Left lung (tissue), 14 donors: ENCODE measurements at places on chromosomes 6 and 20. TPM values are rescaled to one million over a fixed set of nuclear protein-coding genes. Genes with fewer than 3 reads are reported as not detected.

DNA sequence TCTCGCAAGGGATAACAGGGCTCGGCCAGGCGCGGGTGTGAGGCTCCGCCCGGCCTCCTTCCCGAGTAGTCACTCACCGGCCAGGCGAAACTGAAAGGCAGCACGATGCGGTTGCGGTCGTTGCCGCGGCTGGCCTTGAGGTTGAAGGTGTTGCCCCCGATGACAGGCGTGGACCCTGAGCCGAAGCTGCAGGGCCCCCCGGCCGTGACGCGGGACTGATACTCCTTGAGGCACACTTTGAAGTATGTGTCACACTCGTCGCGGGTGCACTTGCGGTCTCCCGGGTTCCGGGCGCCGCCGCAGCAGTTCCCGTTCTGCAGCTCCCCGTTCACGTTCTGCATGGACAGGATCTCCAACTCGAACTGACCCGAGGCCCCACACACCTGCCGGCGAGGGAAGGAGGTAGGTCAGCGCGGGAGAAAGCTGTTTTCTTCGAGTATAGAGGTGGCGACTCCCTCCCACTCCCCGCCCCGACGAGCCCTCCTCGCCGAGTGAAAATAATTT lies 1.1 kb downstream of the JAG1 start:
- H3K4me1 ChIP-seq = peaks cover 9% of the 10 kb centered on the region
- DNase-seq = peak; percentile 43
- H3K4me3 ChIP-seq = peak overlapping the region; percentile 82
- no peaks in the 10 kb centered on the region for H3K27me3 ChIP-seq
- peak overlapping the region; percentile 99 for H3K27ac ChIP-seq
- no peaks in the 10 kb centered on the region for H3K36me3 ChIP-seq

- H3K27me3 ChIP-seq = no peaks in the 10 kb centered on the region
- H3K36me3 ChIP-seq = no peaks in the 10 kb centered on the region
- DNase-seq = no peak
- no peak overlapping the region for H3K27ac ChIP-seq
These were observed 66.0 kb upstream of the SYNDIG1 start for GRCh38 chr20:24403406-24403805.

DNA sequence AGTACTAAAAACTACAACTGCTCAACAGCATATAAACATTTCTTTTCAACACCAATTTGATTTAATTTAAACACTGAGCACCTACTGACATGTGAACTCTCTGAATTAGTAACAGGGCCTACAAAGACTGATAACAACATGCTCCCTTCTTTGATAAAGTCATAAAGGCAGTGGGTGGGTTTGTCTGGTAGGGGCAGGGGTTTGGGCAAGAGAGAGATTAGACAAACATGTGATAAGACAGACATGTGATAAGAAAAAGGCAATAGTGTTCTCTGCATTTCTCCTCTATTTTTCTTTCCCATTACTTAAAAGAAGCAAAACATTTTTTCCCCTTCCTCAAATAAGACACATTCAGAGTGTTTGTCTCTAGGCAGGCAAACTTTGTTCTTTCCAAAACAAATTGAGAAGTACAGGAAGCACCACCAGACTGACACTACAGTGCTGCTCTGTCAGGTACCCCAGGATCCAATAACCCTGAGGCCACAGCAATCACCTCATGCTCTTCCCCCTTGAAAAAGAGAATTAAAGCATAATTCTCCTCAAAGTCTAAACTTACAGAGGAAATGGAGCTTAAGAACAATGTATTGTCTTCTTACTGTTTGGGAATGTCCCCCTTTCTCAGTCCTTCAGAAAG lies 11.9 kb downstream of the C6orf52 start:
- no peak overlapping the region for H3K4me3 ChIP-seq
- DNase-seq = no peak
- no peaks in the 10 kb centered on the region for H3K36me3 ChIP-seq
- H3K27ac ChIP-seq = no peak overlapping the region
- no peaks in the 10 kb centered on the region for H3K4me1 ChIP-seq

- no peak overlapping the region for H3K27ac ChIP-seq
- H3K27me3 ChIP-seq = no peaks in the 10 kb centered on the region
- peaks cover 64% of the 10 kb centered on the region for H3K4me1 ChIP-seq
These were observed 11.9 kb downstream of the NUS1 start for GRCh38 chr6:117687021-117687648.

DNA sequence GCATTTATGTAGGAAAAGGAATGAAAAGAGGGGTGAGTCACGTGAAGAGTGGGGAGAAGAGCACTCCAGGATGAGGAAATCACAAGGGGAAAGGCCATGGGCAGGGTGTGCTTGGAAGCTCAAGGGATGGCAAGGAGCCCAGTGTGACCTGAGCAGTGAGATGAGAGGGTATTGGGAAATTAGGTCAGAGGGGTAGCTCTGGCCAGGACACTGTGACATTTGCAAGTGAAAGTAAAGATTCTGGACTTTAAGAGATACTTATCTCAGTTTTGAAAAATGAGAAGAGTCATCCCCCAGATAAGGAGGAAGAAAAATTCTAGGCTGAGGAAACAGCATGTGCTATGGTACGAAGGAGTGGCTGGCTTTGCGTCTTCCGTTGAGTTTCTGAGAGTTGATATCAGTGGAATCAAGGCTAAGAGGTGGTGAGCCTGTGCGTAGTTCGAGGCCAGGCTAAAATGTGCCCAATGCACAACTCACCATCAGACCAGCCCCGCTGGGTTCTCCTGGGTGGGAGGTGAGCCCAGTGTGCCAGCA lies 79.9 kb downstream of the GCLC start:
- peak overlapping the region; percentile 21 for H3K27ac ChIP-seq
- H3K4me3 ChIP-seq = no peak overlapping the region
- no peaks in the 10 kb centered on the region for H3K36me3 ChIP-seq
- H3K27me3 ChIP-seq = no peaks in the 10 kb centered on the region
- peak; percentile 84 for DNase-seq

- H3K36me3 ChIP-seq = no peaks in the 10 kb centered on the region
- H3K27ac ChIP-seq = no peak overlapping the region
- H3K4me1 ChIP-seq = no peaks in the 10 kb centered on the region
- DNase-seq = no peak
- peaks cover 7% of the 10 kb centered on the region for H3K27me3 ChIP-seq
These were observed 6.0 kb upstream of the LKAAEAR1 start for GRCh38 chr20:64090165-64090564.

- peaks cover 3% of the 10 kb centered on the region for H3K4me1 ChIP-seq
- no peaks in the 10 kb centered on the region for H3K36me3 ChIP-seq
- no peak for DNase-seq
These were observed 742.8 kb downstream of the MAFB start for GRCh38 chr20:39946053-39946810.

GRCh38 chr6:138275976-138276375 lies 57.7 kb upstream of the PBOV1 start:
- no peak overlapping the region for H3K27ac ChIP-seq
- H3K4me1 ChIP-seq = no peaks in the 10 kb centered on the region
- H3K27me3 ChIP-seq = no peaks in the 10 kb centered on the region
- H3K4me3 ChIP-seq = no peak overlapping the region

GRCh38 chr6:111952821-111953540 lies 79.7 kb upstream of the FYN start:
- H3K27ac ChIP-seq = no peak overlapping the region
- no peak for DNase-seq
- H3K4me3 ChIP-seq = no peak overlapping the region
- H3K36me3 ChIP-seq = no peaks in the 10 kb centered on the region

- H3K36me3 ChIP-seq = no peaks in the 10 kb centered on the region
- H3K27me3 ChIP-seq = no peaks in the 10 kb centered on the region
- DNase-seq = no peak
- no peaks in the 10 kb centered on the region for H3K4me1 ChIP-seq
- H3K4me3 ChIP-seq = no peak overlapping the region
These were observed 190.0 kb downstream of the PLCB4 start for GRCh38 chr20:9258901-9259300.

- peaks cover 21% of the 10 kb centered on the region for H3K4me1 ChIP-seq
- no peak overlapping the region for H3K4me3 ChIP-seq
- no peak for DNase-seq
- H3K27ac ChIP-seq = peak overlapping the region; percentile 62
These were observed 42.5 kb upstream of the TLDC2 start for GRCh38 chr20:36833275-36834020.

- no peak overlapping the region for H3K4me3 ChIP-seq
- no peaks in the 10 kb centered on the region for H3K27me3 ChIP-seq
- DNase-seq = no peak
- H3K36me3 ChIP-seq = no peaks in the 10 kb centered on the region
- no peak overlapping the region for H3K27ac ChIP-seq
- no peaks in the 10 kb centered on the region for H3K4me1 ChIP-seq
These were observed 18.0 kb upstream of the MYMX start for GRCh38 chr6:44198684-44199083.

DNA sequence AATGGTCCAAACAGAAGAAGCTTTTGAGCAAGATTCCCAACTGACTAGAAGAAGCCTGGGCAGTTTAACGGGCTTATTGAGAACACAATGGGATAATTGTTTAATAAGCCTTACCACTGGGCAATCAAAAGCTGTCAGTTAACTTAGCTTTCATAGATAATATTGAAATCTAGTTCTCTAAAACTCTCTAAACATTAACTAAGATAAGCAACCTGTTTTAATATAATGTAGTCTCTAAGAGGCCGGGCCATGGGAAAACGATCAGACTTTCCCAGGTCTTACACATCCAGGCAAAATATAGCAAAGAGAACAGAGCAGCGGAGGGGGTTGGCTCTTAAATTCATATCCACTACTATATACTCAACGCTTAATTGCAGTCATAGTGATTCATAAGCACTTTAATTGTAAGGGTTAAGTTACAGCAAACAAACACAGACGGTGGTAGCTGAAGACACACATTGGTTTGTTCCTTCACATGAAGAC lies 128.0 kb upstream of the FAM83B start:
- H3K27ac ChIP-seq = no peak overlapping the region
- DNase-seq = no peak
- H3K4me1 ChIP-seq = no peaks in the 10 kb centered on the region

DNA sequence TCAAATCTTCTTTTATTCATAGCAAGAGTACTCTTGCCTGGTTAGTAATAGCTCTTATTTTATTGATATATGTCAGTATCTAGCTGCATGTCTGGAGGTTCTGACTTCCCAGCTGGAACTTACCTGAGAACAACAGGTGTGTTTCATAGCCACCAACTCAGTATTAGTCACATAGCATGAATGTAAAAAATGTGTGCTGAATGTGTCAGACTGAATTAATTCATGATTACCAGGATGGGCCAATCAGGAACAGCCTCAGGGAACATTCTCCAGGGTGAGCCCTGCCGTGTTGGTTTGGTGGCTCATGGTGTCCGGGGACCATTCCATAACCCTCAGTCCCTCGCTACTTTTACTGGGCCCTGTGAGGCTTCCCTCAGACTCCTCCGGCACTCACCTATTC lies 99.7 kb downstream of the TULP4 start:
- peaks cover 11% of the 10 kb centered on the region for H3K4me1 ChIP-seq
- no peak overlapping the region for H3K27ac ChIP-seq
- H3K4me3 ChIP-seq = no peak overlapping the region
- H3K36me3 ChIP-seq = no peaks in the 10 kb centered on the region

- H3K4me3 ChIP-seq = no peak overlapping the region
- no peaks in the 10 kb centered on the region for H3K4me1 ChIP-seq
- DNase-seq = no peak
These were observed 42.5 kb upstream of the NELFCD start for GRCh38 chr20:58938541-58938940.

DNA sequence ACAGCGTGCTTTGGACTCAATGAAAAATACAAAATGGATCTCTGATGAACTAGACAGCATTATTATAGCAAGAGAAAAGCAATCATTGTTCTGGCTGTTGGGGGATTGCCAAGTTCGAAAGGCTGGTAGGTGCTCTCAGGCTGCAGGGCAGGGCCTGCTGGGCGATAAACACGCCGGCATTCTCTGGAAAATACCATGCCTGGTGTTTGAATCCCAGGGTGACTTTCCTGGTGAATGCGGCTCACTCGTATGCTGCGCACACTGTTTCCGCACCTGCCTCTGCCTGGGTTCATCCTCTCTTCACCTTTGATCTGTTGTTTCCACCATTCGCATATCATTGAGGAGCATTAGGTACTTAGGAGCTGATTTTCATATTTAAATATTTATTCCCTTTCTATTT lies 37.4 kb downstream of the GCNT2 start:
- H3K4me3 ChIP-seq = no peak overlapping the region
- peaks cover 12% of the 10 kb centered on the region for H3K4me1 ChIP-seq
- no peak for DNase-seq
- no peak overlapping the region for H3K27ac ChIP-seq

GRCh38 chr6:136734977-136735376 lies 57.3 kb downstream of the MAP3K5 start:
- no peak overlapping the region for H3K27ac ChIP-seq
- peaks cover 10% of the 10 kb centered on the region for H3K4me1 ChIP-seq
- no peak overlapping the region for H3K4me3 ChIP-seq
- no peaks in the 10 kb centered on the region for H3K27me3 ChIP-seq
- H3K36me3 ChIP-seq = no peaks in the 10 kb centered on the region

DNA sequence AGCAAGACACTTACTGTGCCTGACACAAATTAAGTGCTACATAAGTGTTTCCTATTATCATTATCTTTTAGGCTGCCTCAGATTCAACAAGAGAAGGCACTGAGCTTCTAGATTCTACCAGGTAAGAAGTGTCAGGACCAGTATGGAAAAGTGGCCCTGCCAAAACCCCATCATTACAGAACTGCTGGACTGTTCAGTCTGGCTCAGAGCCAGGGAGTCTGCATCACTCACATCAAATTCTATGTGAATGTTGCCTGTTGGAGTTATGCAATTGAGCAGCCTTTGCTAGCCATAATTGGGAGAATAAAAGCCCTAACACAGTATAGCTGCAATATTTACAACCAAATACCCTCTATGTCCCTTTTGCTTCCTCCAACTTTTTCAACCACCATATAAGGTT lies 70.9 kb downstream of the ATG5 start:
- H3K4me1 ChIP-seq = no peaks in the 10 kb centered on the region
- DNase-seq = no peak
- H3K27ac ChIP-seq = no peak overlapping the region
- no peaks in the 10 kb centered on the region for H3K36me3 ChIP-seq

- no peak overlapping the region for H3K27ac ChIP-seq
- H3K4me1 ChIP-seq = no peaks in the 10 kb centered on the region
- H3K4me3 ChIP-seq = no peak overlapping the region
- no peaks in the 10 kb centered on the region for H3K27me3 ChIP-seq
- no peaks in the 10 kb centered on the region for H3K36me3 ChIP-seq
These were observed 106.0 kb downstream of the PRIM2 start for GRCh38 chr6:57423468-57423867.

SNAP91 gene
- total RNA-seq = 0.20 TPM

KCNS1 gene
- 0.99 TPM for total RNA-seq

COL21A1 gene
- 6.6 TPM for total RNA-seq

SLC35B3 gene
- total RNA-seq = 21.6 TPM

WDR27 gene
- 31.3 TPM for total RNA-seq

CCHCR1 gene
- 18.9 TPM for total RNA-seq

EPPIN gene
- not detected for total RNA-seq

ZC2HC1B gene
- total RNA-seq = not detected

MACROD2 gene
- 21.3 TPM for total RNA-seq

TEAD3 gene
- 22.4 TPM for total RNA-seq
